ENCODE measurements at places on chromosomes 7 and 10.

DNA sequence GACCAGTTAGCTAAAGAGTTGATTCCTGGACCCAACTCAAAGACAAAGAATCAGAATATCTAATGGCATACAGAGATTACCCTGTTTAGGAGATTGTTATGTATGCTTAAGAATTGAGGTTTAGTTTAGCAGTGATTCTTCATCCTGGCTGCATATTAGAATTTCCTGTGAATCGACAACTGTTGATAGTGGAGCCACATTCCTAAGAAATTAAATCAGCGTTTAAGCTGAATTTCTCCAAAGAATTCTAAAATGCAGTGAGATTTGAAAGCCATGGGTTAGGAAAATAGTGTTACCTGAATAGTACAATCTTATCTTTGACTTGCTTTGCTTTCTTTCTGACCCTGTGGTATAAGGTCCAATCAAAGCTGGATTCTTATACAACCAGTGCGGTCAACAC is 16.4 kb upstream of the FERD3L start:
- DNase-seq, result no peak

- DNase-seq, result peak; percentile 84
Observed at GRCh38 chr7:148575640-148576411, 14.7 kb upstream of the C7orf33 start.

DNA sequence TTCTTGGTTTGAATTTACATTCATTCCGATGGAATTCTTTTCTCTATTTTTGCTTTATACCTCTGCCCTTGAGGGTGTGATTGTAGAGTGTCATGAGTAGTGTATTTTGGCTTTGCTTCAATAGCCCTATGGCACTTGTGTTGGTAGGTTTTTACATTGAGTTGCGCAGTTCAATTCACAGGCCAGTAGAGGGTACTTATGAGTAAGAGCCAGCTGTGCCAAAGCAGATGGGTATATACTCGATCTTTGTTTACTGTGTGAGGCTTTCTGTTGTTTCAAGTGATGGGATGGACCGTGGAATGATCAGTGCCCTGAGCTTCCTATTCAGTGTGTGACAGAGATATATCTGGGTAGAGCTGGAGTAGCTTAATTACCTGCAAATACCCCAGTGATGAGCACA is 4.3 kb upstream of the AKR1C3 start:
- no peak for DNase-seq

DNA sequence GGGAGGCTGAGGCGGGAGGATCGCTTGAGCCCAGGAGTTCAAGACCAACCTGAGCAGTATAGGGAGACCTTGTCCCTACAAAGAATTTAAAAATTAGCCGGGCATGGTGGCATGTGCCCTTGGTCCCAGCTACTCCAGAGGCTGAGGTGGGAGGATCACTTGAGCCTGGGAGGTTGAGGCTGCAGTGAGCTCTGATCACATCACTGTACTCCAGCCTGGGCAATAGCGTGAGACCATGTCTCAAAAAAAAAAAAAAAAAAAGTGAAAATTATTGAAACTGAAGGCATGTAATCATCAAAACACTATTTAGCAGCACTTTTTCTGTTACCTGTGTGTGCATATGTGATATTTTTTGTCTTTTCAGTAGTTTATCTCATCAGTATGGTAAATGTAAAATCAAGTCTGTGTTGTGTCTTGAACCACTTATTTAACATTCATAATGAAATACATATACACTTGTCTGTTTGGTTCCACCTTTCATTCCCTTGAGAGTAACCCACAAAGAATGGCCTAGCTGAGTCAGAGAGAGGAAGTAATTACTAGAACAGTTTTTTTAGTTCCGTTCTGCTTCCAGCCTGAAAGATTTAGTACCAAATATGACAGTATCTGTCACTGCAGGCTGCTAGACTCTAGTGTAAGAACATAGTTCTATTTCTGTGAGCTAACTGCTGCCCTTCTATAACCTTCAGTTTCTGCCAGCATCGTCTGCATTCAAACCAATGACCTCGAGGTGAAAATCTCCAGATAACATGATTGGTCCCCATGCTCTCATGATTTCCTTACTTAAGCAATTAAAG is 68.6 kb downstream of the MMRN2 start:
- peak; percentile 8 for DNase-seq

GRCh38 chr7:3285652-3286051 is 15.4 kb upstream of the SDK1 start:
- DNase-seq, result no peak

DNA sequence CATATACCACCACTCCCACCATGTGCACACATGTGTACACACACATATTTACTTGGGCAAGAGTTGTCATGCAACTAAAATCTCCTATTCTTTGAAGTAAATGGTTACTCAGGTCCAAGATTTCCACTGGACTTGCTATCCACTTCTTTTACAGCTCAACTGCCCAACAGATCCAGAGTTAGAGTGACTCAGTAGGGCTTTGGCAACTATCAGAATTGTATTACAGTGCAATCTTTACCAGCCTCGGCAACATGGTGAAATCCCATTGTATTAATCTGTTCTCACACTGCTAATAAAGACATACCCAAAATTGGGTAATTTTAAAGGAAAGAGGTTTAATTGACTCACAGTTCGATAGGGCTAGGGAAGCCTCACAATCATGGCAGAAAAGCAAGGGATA is 51.9 kb upstream of the ABLIM1 start:
- DNase-seq, result no peak

DNA sequence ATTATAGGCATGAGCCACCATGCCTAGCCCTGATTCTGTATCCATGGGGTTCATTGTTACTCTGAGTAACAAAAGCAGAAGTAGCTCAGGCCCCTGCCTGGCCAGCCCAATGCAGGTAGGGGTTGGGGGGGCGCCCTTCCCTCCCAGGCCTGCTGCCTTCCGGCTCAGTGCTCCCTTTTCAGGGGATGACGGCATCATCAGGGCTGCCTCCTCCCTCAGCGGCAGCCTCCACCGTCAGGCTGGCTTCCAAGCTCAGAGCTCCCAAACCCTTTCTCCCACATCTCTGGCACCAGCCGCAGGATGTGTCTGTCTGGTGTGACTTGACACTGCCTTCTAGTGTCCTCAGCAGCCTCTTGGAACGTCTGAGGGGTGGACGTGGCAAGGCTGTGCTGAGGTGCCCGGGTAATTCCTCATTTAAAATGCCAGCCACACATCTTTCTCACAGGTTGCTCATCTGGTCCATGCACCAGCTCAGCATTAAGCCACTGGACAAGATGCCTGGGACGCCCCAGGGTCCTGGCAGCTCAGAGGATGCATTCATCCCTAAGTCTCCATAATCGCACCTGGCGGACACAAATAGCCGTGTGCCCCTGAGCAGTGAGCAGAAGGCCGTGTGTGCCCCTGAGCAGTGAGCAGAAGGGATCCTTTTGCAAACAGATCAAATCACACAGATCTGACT is 38.2 kb downstream of the PAPOLB start:
- DNase-seq, result no peak

DNA sequence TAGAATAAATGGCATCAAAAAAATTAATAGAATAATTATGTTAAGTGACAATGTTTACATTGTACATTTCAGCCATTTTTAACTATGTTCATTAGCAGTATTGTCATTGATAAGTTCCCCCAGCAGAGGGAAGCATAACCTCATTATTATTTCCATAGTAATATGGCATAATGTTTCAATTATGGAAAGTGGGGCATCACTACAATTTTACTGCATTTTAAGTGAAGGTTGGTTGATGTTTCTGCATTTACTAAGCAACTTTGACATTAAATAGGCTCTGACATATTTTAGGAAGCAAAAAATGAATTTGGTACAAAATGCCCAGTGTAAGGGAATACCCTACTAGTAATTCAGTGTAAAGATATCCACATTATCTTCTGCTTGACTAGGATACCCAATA is 218.3 kb downstream of the SEMA3A start:
- no peak for DNase-seq

DNA sequence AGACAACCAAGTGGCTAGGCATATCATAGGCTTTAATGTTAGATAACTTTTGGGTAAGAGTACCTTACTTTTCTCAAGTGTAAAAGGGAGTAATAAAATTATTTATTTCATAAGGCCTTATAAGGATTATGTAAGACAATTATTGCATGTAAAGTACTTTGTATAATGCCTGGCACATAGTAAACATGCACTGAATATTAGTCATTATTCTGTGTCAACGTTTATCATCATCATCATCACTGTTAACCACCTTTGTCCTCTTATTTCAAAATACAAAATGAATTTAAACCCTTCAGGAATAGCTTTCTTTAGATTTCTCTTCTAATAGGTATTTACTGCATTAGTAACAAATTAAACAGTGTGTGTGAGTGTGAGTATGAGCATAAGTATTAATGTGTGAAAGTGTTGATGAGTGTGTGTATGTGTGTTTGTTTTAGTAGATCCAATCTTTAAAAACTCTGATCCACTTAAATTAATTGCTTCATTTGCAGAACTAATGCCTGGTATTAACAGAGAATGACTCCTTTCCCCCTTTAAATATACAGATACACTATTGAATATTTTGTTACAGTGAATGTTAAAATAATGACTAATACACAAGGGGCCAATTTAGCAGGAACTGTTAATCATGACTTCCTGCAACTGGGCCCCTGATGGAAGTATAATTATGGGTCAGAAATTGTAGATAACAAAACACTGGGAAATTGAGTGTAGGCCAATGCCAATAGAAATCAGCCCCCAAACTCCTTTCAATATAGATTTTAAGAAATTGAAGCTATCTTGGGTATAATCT is 213.3 kb upstream of the FZD8 start:
- no peak for DNase-seq

DNA sequence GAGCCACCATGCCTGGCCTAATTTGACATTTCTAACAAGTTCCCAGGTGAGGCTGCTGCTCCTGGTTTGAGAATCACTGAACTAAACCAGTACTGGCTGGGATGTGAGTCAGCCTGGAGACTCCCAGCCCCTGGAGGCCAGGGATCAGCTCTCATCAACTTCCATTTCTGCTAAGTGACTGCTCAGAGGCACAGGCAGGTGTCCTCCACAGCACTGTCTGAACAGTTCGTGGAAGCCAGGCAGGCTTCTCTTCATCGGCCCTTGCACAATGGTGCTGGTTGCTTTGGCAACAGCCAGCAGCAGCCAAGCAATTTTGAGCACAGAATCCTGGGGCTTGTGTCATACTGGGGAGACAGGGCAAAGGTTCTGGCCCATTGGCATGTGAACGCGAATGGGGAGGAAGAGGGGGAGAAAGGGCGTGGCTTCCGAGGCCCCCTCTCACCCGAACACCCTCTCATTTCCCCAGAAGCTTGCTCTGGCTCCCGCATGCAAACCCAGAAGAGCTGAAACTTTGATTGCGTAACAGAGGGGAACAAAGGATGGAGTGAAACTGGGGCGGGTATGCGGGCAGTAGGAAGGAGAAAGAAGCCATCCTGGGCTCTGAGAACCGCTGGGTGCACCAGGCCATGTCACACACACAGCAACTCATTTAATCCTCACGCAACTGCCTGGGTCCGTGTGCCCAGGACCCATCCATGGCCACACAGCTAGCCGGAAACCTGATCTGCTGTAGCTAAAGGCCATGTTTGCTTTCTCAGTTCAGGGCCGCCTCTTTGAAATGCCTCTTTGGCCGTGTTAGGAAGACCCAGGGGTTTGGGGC is 9.0 kb upstream of the POR start:
- DNase-seq, result no peak

- DNase-seq, result no peak
Observed at GRCh38 chr10:129448539-129448938, 18.5 kb upstream of the MGMT start.

- DNase-seq, result no peak
Observed at GRCh38 chr10:96960872-96961271, 128.8 kb downstream of the LCOR start.

DNA sequence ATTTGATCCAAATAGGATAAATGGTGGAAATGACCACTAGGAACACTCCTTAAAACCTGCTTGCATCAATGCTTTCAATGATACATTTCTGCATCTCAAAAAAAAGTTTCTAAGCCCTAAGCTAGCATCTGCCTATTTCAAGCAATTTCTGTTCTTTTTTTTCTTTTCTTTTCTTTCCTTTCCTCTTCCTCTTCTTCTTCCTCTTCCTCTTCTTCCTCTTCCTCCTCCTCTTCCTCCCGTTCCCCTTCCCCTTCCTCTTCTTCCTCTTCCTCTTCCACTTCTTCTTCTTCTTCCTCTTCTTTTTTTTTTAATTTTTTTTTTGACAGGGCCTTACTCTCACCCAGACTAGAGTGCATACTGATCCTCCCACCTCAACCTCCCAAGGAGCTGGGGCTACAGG is 15.4 kb downstream of the RBM20 start:
- no peak for DNase-seq

GRCh38 chr7:155164316-155164715 is 94.2 kb downstream of the HTR5A start:
- no peak for DNase-seq

Data from activated naive CD4-positive, alpha-beta T cell treated with anti-CD3 and anti-CD28 coated beads for 36 hours (primary cell).